Esophagus squamous epithelium (tissue), 5 donors: ENCODE measurements at places on chromosomes 13 and 19.

- H3K27ac ChIP-seq: no peak overlapping the region
- H3K36me3 ChIP-seq: no peaks in the 10 kb centered on the region
- no peak for DNase-seq
- H3K4me3 ChIP-seq: no peak overlapping the region
- no peaks in the 10 kb centered on the region for H3K4me1 ChIP-seq
Observed at GRCh38 chr19:29293736-29294342, 80.9 kb upstream of the UQCRFS1 start.

GRCh38 chr13:26716984-26717383 lies 43.6 kb downstream of the GPR12 start:
- no peaks in the 10 kb centered on the region for H3K27me3 ChIP-seq
- no peak overlapping the region for H3K4me3 ChIP-seq
- H3K4me1 ChIP-seq: peaks cover 4% of the 10 kb centered on the region

DNA sequence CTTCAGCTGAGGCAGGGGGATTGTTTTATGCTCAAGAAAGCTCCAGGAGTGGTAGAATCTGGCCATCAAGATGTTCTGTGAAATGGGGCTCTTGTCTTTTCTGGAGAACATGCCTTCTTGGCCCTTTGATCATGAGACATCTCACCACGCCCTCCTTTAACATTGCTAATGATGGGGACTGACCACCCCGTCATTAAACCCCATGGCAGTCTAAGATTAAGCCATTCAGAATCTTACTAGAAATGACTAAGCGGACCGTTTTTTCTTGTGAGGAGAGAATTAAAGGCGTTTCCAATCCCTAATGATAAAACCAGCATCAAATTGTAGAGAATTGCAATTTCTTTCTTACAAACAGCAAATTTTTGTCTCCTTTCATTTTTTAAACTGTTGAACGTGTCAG lies 89.4 kb downstream of the COL4A2 start:
- H3K27me3 ChIP-seq: no peaks in the 10 kb centered on the region
- DNase-seq: no peak
- H3K4me1 ChIP-seq: peaks cover 9% of the 10 kb centered on the region
- H3K27ac ChIP-seq: peak overlapping the region; percentile 61
- no peak overlapping the region for H3K4me3 ChIP-seq

- no peak for DNase-seq
- H3K36me3 ChIP-seq: no peaks in the 10 kb centered on the region
- no peaks in the 10 kb centered on the region for H3K4me1 ChIP-seq
- H3K4me3 ChIP-seq: no peak overlapping the region
- H3K27ac ChIP-seq: no peak overlapping the region
Observed at GRCh38 chr13:46389457-46390451, 2.7 kb upstream of the RUBCNL start.

DNA sequence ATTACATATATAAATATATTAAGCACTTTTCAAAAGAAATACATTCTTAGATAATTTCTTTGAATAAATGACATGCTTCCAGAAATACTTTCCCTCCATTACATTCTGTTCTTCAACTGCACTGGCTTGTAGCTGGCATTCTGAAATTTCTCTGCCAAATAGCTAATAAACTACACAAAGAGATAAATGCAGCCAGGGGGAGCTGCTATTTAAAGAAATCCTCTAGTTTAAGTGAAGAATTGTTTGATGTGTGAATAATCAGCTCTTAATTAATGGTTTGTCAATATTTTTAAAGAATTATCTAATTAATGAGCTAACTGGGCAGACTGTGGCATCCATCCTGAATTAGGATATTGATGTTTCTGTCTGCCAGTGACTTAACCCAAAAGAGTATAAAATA lies 30.7 kb downstream of the SLC7A1 start:
- no peaks in the 10 kb centered on the region for H3K36me3 ChIP-seq
- peaks cover 41% of the 10 kb centered on the region for H3K4me1 ChIP-seq

- peaks cover 4% of the 10 kb centered on the region for H3K27me3 ChIP-seq
- no peak for DNase-seq
- H3K27ac ChIP-seq: no peak overlapping the region
Observed at GRCh38 chr13:91162180-91162579, 185.3 kb upstream of the MIR17HG start.

DNA sequence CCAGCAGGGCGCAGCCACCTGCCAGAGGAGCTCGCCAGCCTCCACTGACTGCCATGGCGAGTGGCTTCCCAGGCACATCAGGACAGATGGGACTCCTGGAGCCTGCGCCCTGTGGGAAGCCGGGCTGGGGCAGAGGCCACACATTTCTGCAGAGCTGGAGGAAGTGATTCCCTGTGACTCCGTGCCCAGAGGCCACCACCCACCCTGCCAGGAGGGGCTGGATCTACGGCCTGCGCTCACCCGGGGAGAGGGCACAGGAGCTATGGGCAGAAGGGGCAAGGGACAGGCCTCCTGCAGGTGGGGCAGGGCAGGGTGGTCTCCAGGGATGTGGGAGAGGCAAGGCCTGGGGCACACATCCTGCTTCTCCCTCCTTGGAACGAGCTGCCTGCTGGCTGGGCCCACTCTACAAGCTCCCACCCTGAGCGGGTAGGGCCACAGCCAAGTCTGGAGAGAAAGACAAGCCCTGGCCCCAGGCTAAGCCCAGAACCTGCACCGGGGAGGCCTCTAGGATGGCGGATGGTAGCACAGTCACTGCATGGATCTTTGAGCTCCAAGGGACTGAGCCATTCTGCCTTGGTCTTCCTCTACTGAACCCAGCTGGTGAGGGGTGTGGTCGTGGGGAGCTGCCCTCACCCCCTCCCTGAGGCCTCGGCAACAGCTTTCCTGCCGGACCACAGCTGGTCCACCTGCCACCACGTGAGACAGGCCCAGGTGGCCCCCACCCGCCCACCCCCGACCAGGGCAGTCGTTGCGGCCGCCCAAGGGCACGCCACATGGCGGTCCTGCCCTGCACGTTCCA lies 40.6 kb downstream of the CEBPG start:
- H3K4me1 ChIP-seq: peaks cover 16% of the 10 kb centered on the region
- H3K36me3 ChIP-seq: peaks cover 25% of the 10 kb centered on the region
- no peak overlapping the region for H3K4me3 ChIP-seq
- no peak overlapping the region for H3K27ac ChIP-seq

DNA sequence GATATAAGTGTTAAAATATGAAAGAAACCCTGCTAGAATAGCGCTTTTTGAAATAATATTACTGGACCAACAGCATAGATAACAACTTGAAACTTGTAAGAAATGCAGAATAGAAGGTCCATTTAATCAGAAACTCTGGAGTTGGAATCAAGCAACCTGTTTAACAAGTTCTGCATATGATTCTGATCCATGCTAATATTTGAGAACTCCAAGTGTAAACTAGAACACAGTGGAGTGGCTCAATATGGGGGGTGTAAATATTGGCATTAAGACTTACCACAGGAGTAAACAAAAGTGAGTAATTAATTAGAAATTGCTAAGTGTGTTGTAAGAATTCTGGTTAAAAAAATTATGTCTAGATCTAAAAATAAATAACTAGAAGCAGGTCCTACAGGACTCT lies 151.2 kb downstream of the SLITRK1 start:
- H3K27ac ChIP-seq: no peak overlapping the region
- DNase-seq: no peak
- no peaks in the 10 kb centered on the region for H3K27me3 ChIP-seq
- no peak overlapping the region for H3K4me3 ChIP-seq
- no peaks in the 10 kb centered on the region for H3K36me3 ChIP-seq

- no peak overlapping the region for H3K4me3 ChIP-seq
- H3K27ac ChIP-seq: no peak overlapping the region
- no peaks in the 10 kb centered on the region for H3K4me1 ChIP-seq
- H3K36me3 ChIP-seq: no peaks in the 10 kb centered on the region
- DNase-seq: no peak
Observed at GRCh38 chr19:29542327-29542726, 16.5 kb downstream of the VSTM2B start.

GRCh38 chr19:13104848-13105711 lies 2.4 kb upstream of the LYL1 start:
- H3K27ac ChIP-seq: peak overlapping the region; percentile 39
- peaks cover 50% of the 10 kb centered on the region for H3K4me1 ChIP-seq
- DNase-seq: no peak
- peak overlapping the region; percentile 38 for H3K4me3 ChIP-seq
- peaks cover 45% of the 10 kb centered on the region for H3K36me3 ChIP-seq

DNA sequence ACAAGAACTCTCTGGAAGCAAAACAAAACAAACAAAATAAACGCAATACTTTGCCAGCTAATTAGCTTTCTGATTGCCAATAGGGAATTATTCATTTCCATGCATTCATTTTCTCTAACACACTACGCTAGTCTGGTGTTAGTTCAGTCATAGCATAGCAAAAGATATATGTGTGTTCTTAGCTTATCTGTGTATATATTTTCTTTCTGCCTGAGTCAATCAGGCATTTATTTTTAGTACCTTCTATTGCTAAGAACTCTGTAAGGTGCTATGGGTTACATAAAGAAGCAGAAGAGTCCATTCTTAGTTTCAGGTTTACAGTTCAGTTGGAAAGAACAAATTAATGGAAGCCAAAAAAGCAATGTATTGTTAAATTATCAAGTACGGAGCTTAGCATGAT lies 490.9 kb downstream of the KLF5 start:
- no peaks in the 10 kb centered on the region for H3K36me3 ChIP-seq
- H3K4me3 ChIP-seq: no peak overlapping the region
- no peak overlapping the region for H3K27ac ChIP-seq
- H3K4me1 ChIP-seq: no peaks in the 10 kb centered on the region

DNA sequence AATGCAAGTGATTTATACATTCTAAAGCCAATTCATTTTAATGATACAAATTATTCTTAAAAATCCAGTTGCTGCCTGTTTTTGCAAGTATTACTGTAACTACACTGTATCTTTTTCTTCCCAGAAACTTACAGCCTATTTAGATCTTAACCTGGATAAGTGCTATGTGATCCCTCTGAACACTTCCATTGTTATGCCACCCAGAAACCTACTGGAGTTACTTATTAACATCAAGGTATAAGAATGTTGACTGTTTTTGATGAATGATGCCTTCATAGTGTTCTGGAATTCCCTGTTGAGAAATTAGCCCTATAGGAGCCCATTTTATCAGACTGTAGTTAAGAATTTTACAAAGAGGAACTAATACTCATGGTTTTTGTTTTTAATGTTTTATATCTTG lies 25.0 kb downstream of the ITM2B start:
- peaks cover 24% of the 10 kb centered on the region for H3K4me1 ChIP-seq
- H3K4me3 ChIP-seq: no peak overlapping the region
- no peak overlapping the region for H3K27ac ChIP-seq
- no peaks in the 10 kb centered on the region for H3K27me3 ChIP-seq

DNA sequence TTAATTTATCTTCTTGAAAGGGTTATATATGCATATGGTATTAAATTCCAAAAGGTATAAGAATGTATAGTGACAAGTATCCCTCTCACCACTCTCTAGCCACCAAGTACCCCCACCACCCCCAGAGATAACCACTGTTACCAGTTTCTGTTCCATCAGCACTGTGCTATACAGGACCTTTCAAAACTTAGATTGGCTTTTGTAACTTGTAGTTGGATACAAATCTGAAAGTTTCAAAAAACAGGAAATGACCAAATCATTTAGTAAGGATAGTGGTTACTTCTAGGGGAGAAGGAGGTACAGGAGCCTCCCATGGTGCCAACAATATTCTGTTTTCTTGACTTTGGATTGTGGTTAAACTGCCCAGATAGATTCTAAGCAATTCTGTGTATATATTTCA lies 56.7 kb downstream of the AKAP11 start:
- DNase-seq: no peak
- H3K36me3 ChIP-seq: no peaks in the 10 kb centered on the region
- no peaks in the 10 kb centered on the region for H3K4me1 ChIP-seq
- no peak overlapping the region for H3K27ac ChIP-seq
- H3K4me3 ChIP-seq: no peak overlapping the region

DNA sequence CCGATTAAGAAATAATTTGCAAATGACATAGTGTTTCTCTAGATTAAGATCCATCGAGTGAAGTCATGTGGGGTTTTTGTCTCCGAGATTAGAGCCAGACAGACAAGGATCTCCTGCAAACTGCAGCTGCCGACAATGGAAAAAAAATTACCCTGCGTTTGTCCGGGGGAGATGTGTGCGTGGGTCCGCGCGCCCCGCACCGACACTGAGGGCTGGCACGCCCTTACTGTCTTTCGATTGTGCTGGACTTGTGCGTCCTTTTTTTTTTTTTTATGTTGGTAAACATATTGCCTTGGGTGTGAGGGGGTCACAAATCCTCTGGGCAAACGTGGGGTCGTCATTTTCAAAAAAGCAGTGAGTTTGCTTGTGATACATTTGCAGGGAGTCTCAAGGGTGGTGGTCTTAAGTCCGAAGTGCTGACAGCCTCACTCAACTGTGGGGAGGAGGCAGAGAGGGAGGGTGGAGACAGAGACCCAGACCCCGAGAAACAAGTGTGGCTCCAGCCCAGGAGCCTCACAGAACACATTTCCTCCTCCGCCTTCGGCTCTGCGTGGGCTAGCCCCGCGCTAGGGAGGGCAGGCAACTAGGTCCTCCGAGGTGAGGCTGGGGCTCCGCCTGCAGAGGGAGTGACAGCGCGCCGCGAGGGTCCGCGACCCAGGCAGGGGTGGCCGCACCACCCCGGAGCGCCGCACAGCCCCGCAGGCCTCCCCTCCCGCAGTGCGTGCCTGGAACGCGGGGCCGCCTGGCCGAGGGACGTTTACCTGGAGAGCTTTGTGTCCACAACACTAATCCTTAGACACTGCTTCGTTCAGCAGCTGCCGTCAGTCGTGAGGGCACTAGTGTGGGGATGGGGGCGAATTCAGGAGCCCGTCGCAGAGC lies 11.7 kb upstream of the SOX1 start:
- H3K4me3 ChIP-seq: no peak overlapping the region
- H3K27me3 ChIP-seq: peaks cover 100% of the 10 kb centered on the region
- H3K4me1 ChIP-seq: no peaks in the 10 kb centered on the region
- no peak for DNase-seq
- no peak overlapping the region for H3K27ac ChIP-seq

DNA sequence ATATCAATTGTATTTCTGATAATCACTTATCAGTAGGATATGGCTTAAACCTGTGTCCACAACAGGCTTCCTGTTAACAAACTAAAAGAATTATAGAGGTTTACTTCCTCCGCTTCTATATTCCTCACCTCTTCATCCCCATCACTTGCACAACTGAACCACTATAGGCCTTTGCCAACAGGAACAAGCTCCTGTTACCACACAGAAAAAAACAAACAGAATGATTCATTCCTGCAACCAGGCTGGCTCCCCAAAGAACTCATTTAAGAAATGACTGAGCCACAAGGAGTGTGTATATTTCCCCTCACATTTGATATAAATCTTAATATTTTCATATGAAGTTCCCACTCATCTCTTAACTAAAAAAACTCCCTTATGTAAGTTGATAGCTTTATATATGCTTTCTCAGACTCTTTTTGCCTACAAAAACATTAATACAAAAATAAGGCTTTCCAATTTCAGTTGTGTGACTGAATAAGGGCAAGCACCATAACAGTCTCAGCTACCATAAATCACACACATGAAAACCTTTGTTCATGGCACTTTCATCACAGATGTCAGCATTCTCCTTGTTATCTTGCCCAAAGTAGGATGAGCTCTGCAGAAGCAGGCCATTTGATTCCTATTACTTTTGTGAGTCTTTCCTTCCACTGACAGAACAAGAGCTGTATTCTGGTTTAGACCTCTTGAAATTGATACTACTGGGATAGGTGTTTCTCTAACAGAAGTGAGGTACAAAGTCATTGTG lies 366.8 kb downstream of the SLITRK1 start:
- no peaks in the 10 kb centered on the region for H3K4me1 ChIP-seq
- no peaks in the 10 kb centered on the region for H3K27me3 ChIP-seq
- no peak overlapping the region for H3K4me3 ChIP-seq
- no peaks in the 10 kb centered on the region for H3K36me3 ChIP-seq
- no peak for DNase-seq
- H3K27ac ChIP-seq: no peak overlapping the region

- H3K4me3 ChIP-seq: peak overlapping the region; percentile 88
- no peaks in the 10 kb centered on the region for H3K36me3 ChIP-seq
- no peak for DNase-seq
- H3K27me3 ChIP-seq: no peaks in the 10 kb centered on the region
Observed at GRCh38 chr13:110617321-110618072, 2.2 kb downstream of the NAXD start.
